ENCODE measurements at places on chromosomes 7 and 10.

GRCh38 chr7:74583630-74584029 lies 73.9 kb upstream of the GTF2I start:
- no peak for DNase-seq

GRCh38 chr7:106056513-106057203 lies 55.5 kb downstream of the SYPL1 start:
- no peak for DNase-seq

GRCh38 chr10:43585981-43586729 lies 11.7 kb upstream of the ZNF239 start:
- no peak for DNase-seq

- no peak for DNase-seq
Observed at GRCh38 chr7:142560166-142560565, 189.1 kb upstream of the PRSS1 start.

DNA sequence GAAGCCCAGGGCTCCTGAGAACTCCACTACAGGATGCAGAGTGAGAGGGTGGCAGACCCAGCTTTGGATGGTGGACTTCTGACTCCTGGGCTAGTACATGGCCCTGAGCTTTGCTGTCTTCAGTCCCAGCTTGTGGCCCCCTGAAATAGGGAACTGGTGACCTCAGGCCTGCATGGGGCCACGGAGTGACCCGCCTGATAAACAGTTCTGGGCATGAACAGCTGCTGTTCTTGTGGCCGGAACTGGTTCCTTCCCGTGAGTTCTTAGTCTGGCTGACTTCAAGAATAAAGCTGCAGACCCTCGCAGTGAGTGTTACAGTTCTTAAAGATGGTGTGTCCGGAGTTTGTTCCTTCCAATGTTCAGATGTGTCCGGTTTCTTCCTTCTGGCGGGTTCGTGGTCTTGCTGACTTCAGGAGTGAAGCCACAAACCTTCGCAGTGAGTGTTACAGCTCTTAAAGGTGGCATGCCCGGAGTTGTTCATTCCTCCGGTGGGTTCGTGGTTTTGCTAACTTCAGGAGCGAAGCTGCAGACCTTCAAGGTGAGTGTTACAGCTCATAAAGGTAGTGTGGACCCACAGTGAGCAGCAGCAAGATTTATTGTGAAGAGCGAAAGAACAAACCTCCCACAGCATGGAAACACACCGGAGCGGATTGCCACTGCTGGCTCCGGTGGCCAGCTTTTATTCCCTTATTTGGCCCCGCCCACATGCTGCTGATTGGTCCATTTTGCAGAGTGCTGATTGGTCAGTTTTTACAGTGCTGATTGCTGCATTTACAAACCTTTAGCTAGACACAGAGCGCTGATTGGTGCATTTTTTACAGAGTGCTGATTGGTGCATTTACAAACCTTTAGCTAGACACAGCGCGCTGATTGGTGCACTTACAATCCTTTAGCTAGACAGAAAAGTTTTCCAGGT lies 268.0 kb downstream of the ZEB1 start:
- no peak for DNase-seq

DNA sequence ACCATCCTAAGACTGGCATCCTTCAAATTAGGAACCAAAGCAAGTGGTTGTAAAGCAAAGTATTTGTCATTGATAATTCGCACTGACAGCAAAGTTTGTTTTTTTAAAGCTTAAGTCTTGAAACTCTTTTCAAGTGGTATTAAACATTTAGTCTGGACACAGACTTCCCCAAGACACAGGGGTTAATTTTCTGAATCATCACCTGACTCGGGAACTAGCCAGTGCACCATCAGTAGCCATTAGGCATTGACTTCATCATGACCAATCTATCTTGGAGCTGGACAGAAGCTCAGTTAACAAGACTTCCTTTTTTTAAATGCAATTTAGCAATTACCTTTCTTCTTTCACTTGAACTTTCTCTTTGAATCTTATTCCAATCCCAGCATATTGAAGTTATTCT lies 210.6 kb downstream of the ZNF365 start:
- no peak for DNase-seq

DNA sequence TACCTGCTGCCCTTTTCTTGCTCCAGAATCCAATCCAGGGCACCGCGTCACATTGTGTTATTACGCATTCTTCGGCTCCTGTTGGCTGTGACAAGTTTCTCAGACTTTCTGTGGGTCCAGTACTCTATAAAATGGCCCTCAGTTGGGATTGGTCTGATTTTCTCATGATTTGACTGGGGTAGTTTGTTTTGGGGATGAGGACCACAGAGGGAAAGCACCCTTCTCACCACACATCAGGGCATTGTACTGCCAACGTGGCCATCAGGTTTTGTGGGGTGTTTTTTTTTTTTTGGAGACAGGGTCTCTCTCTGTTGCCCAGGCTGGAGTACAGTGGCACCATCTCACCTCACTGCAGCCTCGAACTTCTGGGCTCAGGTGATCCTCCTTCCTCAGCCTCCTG lies 17.0 kb upstream of the ORAI2 start:
- no peak for DNase-seq

- no peak for DNase-seq
Observed at GRCh38 chr7:157077021-157077420, 61.7 kb upstream of the UBE3C start.

DNA sequence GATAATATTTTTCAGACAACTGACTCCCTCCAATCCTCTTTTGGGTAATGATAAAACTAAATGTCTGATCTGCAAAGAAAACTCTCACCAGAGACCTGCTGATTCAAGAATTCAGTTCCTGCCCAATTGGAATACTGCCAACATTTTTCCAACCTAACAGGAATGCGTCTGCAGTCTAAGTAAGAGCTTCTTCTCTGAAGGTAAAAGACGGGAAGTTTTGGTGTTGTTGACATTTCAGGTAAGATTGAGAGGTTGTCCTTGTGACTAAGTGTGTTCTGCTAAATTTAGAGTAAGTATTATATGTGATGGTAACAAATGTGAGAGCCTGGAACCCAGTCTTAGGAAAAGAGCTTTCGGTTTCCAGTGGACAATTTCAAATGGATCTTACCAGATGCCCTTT lies 17.6 kb downstream of the IFIT5 start:
- DNase-seq = no peak

DNA sequence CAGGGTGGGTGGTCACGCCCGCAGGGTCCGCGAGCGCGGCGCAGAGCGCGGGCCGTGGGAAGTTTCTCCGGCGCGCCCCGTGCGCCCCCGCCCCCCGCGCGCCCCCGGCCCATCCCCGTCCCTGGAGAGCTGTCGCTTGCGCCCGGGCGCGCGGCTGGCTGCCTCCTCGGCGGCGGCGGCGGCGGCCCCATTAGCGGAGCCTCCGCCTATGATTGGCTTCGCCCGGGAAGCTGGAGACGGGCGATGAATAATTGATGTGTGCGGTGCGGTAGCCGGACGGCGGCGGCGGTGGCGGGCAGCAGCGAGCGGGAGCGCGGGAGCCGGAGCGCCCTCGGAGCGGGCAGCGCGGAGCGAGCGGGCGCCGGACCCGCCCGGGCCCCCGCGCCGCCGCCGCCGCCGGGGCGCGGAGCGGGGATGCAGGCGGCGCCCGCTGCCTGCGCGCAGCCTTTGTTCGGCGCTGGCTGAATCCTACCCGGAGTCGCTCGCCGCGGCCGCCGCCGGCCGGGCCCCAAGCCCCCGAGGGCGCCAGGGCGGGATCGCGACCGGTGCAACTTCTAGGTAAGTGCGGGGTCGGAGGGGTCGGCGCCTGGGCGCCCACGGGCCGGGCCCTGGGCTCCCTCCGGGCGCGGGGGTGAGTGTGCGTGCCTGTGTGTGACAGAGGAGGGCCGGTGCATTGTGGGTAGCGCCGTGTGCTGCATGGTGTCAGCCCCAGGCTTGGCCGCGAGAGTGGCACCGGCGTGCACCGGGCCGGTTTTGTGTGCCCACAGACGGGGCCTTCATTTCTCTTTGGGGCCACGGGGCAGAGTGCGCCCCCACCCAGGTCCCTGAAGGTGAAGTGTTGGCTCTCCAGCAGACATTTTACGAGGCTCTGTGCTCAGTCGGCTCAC lies 103.8 kb upstream of the PPIF start:
- no peak for DNase-seq

- DNase-seq = no peak
Observed at GRCh38 chr10:51031950-51032349, 42.3 kb upstream of the PRKG1 start.

DNA sequence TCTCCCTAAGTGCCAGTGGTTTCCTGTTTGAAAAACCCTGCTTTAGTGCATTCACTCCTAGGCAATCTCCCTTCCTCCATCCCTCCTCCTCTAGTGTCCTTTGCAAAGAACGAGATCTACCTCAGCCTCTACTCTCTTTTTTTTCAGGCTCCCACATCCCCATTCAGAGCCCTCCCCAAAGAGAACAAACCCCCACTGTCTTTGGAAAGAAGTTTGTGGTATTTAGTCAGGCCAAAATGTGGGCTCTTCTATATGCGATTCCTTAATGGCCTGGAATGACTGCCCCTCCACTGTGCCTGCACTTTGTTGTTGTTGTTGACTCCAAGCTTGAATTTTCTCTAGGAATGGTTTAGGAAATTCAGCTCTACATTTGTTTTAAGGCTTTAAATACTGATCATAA lies 36.3 kb downstream of the PALS2 start:
- no peak for DNase-seq

GRCh38 chr7:102227371-102227770 lies 59.3 kb upstream of the SH2B2 start:
- no peak for DNase-seq
